HuH-7.5 (cell line): ENCODE measurements at places on chromosomes 6 and 20.

DNA sequence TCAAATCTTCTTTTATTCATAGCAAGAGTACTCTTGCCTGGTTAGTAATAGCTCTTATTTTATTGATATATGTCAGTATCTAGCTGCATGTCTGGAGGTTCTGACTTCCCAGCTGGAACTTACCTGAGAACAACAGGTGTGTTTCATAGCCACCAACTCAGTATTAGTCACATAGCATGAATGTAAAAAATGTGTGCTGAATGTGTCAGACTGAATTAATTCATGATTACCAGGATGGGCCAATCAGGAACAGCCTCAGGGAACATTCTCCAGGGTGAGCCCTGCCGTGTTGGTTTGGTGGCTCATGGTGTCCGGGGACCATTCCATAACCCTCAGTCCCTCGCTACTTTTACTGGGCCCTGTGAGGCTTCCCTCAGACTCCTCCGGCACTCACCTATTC is 99.7 kb downstream of the TULP4 start:
- DNase-seq: no peak

DNA sequence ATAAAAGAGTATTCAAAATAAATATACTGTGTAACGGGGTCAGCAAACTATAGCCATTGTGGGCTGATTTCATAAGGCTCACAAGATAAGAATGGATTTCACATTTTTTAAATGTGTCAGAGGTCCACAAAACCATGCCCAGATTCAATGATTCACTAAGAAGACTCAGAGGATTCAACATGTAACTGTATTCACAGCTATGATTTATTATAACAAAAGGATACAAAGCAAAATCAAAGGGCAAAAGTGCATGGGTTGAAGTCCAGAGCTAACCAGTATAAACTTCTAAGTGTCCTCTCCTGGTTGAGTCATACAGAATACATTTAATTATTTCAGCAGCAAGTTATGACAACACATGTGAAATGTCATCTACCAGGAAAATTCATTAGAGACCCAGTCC is 49.2 kb downstream of the TBC1D32 start:
- DNase-seq: no peak

- DNase-seq: no peak
These were observed 7.6 kb upstream of the TAAR9 start for GRCh38 chr6:132530293-132530974.

GRCh38 chr6:52365866-52366540 is 4.1 kb downstream of the PAQR8 start:
- no peak for DNase-seq

DNA sequence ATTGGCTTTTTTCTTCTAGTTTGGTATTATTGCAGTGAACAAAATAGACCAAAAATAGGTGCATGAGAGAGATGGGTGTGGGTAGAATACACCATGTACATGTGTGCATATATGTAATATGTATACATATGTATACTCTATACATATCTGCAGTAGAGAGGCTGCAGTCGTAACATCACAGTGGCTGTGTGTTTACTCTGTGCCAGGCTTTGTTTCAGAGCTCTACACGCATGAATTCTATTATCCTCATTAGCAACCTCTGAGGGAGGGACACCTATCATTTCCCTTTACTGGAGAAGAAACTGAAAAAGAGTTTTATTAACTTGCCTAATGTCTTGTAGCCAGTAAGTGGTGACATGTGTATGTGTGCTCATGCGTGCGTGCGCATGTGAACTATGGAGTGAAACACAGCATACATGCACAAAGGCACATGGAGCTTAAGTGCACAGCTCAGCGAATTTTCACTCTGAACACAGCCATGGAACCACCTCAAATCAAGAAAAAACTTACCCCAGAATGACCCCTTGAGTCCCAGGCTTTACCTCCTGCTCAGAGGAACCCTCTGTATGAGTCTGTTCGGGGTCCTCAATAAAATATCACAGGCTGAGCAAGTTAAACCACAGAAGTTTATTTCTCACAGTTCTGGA is 452.5 kb downstream of the CDH26 start:
- DNase-seq: no peak

DNA sequence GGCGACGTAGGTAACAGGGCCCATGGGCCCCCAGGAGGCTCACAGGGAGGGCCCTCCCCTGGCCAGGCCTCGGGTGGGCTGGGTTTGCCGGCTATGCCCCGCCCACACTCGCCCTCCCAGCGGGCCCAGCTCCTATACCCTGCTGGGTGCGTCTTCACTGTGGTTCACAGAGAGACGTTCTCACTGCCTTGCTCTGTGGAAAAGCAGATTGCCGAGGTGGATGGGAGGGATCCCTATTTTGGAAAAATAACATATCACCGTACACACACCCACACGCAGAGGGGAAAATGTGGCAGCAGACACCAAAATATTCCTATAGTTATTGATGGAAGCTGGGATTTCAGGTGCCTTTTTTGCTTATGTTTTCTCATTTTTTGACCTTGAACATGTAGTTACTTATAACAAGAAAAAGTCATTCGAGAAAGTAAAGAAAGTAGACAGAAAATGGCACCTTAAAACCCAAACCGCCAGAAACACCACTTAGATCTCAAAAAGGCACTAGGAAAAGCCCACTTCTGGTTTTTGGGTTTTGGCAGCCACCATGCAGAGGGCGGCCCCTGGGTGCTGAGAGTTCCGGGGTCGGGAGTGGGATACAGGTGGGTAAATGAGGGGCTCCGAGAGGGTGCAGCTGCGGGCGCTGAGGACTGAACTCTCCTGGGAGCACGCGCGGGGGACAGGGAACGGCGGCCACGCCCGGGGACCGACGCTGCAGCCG is 49.4 kb downstream of the TMEM242 start:
- DNase-seq: peak; percentile 92

DNA sequence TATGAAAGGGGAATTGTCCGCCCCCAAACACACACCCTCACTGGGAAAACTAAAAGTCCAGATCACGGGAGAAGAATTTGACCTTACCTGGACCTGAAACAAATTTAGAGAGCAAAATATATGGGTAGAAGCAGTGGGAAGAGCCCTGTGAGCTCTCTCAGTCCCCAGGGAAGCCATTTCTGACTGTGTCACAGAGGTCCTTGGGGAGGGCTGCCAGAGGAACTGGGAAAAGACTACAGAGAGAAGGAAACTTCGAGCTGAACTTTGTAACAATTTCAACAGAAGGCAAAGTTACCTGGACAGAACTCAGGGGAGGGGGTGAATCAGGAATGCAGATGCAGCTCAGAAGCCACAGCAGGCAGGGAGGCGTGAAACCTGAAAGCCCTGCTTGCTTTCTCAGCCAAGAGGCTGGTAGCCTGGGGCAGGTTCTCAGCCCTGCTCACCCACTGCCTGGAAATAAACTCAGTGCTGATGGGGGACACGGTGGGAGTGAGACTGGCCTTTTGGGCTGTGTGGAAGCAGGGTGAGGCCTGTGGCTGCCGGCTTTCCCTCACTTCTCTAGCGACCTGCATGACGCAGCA is 163.8 kb downstream of the TMEM200A start:
- no peak for DNase-seq
